ENCODE measurements at places on chromosomes 11 and 22. TPM values are rescaled to one million over a fixed set of nuclear protein-coding genes. Genes with fewer than 3 reads are reported as not detected.

EFCAB6 gene
- 0.45 TPM for total RNA-seq

PRR33 gene
- total RNA-seq, result not detected

OR51L1 gene
- total RNA-seq, result not detected

BIK gene
- total RNA-seq, result 0.25 TPM

OR52J3 gene
- total RNA-seq, result not detected

MS4A8 gene
- total RNA-seq, result not detected

FGF3 gene
- not detected for total RNA-seq

OR56A1 gene
- total RNA-seq, result not detected

KDM4E gene
- not detected for total RNA-seq

PRRG4 gene
- 12.2 TPM for total RNA-seq

ESAM gene
- total RNA-seq, result 10.5 TPM

SEC14L3 gene
- total RNA-seq, result 0.60 TPM
